Iris pigment epithelial cell (primary cell): ENCODE measurements at places on chromosomes 1 and 21.

- DNase-seq = no peak
Observed at GRCh38 chr1:218600968-218601367, 255.8 kb downstream of the TGFB2 start.

GRCh38 chr1:193402977-193403376, 216.6 kb upstream of the B3GALT2 start:
- DNase-seq = no peak

GRCh38 chr1:228860911-228861831, 125.9 kb downstream of the RHOU start:
- DNase-seq = peak; percentile 89

DNA sequence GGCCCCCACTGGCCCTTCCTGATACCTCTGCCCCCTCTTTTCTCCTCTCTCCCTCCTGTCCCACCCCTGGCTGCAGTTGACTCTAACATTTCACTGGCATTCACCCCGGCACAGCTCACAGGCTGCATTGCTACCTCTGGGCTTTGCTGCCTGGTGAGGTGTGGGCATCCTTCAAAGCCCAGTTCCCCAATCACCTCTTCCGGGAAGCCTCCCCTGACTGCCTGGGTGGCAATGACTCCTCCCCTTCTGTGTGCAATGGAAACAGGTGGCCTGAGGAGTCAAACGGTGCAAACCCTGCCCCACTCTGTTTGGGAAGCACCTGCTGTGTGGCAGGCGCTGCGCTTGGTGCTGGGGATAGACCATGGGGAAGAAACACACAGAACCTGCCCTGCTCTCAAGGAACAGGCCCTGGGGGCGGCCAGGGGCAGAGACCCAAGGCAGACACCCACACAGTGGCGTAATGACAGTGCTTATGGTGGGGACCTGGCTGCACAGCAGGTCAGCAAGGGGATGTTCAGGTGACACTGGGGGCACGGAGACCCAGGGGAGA, 39.3 kb upstream of the POFUT2 start:
- DNase-seq = no peak

DNA sequence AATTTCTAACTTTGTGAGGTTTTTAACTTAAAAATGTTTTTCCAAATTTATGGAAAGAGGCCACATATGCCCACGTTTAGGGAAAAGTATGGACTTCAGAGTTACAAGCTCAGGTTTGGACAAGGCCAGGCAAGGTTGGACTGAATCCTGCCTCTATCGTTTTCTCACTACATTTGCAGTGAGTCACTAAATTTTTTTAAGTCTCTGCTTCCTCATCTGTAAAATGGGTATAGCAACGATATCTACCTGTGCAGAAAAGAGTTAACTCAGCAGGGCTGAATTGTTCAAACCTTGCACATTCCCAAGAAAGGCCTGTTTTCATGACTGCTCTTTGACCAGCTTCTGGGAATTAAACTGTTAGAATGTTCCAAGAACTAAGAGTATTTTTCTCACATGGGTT, 159.1 kb downstream of the LTN1 start:
- DNase-seq = no peak

GRCh38 chr1:206897175-206897574, at the start of gene IL24:
Gene IL24 (plus strand): TSS chr1:206897443. CDS start chr1:206897833, 390 bp downstream.
- DNase-seq = no peak

- DNase-seq = no peak
Observed at GRCh38 chr21:15870819-15871218, 141.0 kb downstream of the USP25 start.
